ENCODE measurements at places on chromosomes 5 and 9.

DNA sequence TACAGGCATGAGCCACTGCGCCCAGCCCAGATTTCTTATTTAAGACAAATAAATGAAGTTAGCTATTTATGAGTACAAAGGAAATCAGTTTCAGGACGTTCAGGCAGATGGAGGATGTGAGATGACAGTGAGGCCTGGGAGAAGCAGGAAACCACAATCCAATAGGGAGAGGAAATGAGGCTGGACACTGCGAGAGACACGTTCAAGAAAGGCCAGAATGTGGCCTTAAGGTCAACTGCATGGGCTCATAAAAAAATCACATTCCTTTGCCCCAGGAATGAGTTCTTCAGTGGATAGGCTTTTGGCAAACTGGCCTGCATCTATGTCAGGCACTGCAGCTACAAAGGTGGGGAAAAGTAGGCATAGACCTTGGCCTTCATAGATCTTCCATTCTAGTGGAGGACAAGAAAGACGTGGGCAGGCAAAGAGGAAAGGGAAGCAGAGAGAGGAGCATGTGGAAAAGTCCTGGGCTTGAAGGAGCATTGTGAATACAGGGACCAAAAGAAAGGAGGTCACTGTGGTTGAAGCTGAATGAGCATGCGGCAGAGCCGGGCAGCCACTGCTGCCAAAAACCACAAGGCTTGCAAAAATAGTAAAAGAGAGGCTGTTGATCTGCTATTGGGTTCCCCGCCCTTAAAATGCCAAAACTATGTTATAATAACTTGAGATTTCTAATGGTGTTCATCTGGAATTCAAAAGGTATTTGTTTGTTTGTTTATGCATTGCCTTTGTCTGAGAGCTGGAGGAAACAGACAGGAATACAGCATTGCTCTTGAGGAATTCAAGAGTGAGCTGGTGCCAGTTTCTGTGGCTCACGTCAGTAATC, 133.0 kb downstream of the GNA14 start:
- no peak for DNase-seq

- no peak for DNase-seq
These were observed 317.2 kb downstream of the ZSWIM6 start for GRCh38 chr5:61649231-61649630.

- no peak for DNase-seq
These were observed 152.4 kb upstream of the ARRDC3 start for GRCh38 chr5:91535499-91535898.

DNA sequence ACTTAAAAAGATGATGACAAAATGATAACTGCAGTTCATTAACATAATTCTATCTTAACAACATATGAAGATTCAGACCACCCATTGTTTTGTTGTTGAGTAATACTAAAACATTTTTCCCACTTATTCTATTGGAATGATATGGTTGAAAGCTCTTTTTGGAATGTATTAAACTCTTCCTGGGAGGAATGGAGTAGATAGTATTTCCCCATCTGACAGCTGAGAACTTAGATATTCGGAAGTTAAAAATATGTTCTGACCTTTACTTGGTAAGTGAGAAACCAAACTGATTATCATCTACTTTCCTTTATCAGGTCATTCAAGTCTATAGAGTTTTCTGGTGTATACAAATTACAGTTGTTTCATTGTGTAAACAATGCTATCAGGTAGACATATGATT, 452.9 kb downstream of the CSNK1G3 start:
- DNase-seq: no peak

DNA sequence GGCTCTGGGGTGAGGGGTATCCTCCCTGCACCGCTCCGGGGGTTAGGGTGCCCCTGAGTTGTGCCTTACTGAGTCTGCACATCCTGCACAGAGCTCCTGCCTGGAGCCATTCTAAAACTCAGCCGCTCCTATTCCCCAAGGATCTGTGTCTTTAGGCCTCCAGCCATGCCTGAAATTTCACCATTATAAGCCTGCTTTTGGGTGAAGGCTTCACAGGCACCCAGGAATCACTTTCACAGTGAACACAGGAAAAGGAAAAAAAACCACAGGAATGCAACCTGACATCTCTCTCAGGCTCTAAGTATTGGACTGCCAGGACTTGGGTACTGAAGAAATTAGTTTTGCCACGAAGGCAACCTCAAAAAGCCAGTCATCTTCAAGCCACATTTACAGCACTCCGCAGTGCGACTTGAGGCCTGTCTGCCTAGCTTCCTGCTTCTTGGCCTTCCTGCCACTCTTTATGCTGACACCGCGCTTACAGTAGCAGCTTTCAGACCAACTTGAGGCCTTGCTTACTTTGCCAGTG, 30.9 kb downstream of the GALNT10 start:
- DNase-seq: no peak

DNA sequence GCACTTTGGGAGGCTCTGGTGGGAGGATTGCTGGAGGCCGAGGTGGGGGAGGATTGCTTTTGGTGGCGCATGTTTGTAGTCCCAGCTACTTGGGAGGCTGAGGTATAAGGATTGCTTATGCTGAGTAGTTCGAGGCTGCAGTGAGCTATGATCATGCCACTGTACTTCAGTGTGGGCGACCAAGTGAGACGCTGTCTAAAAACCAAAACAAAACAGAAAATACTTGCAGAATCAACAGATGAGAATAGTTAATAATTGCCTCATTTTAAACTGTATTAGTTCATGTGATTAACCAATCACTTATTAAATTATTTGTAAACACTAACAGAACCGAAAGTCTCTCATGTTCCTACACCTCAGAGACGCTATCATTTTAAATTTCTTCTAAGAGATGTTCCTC, 118.1 kb downstream of the CCDC171 start:
- DNase-seq: no peak

GRCh38 chr9:36928670-36929349, 105.3 kb downstream of the PAX5 start:
- no peak for DNase-seq

GRCh38 chr5:164532235-164532900, 1026.9 kb downstream of the MAT2B start:
- no peak for DNase-seq

DNA sequence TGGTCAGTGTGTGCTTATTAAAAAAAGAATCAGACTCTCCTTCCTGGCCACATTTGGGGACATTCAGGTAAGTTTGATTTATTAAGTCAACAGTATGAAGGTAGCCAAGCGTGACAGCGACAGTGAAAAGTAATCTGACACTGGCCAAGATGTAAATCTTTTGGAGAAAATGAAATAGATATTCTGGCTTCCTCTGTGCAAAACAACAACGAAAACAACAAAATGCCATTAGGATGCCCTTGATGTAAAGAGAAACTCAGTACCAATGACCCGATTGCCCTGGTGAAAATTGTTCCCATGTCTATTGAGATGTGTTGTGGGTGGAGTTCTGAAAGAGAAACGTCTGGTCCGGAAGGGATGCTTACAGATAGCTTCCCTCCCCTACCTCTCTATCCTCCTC, 267.8 kb downstream of the MAT2B start:
- DNase-seq: no peak

DNA sequence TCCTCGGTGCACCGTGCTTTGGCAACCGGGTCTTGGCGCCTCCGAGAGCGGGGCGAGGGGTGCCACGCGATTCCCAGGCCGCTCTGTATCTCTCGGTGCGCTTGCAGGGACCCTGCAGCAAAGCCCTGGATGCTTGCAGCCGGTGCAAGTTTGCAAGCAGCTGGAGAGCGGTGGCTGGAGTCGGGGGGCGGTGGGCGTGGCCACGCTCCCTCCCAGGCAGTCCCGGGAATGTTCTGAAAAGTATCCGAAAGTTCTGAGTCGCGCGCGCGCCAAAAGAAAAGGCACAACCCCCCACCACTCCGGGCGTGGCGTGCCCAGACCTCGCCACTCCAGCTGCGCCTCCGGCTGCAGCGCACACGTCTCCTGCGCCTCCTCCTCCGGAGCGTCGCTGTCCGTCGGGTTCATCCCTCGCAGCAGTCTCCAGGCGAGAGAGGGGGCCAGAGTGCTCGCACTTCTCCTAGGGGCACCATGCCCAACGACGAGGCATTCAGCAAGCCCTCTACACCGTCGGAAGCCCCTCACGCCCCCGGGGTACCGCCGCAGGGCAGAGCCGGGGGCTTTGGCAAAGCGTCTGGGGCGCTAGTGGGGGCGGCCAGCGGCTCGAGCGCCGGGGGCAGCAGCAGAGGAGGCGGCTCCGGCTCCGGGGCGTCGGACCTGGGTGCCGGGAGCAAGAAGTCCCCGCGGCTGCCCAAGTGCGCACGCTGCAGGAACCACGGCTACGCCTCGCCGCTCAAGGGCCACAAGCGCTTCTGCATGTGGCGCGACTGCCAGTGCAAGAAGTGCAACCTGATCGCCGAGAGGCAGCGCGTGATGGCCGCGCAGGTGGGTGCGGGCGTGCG, at the start of gene DMRT1:
DMRT1 (plus strand) TSS at position 327 of the 839 bp plus-strand sequence; CDS start at position 469, 142 bp downstream.
- DNase-seq: no peak

GRCh38 chr5:140106101-140106500, 7.8 kb upstream of the PURA start:
- no peak for DNase-seq

DNA sequence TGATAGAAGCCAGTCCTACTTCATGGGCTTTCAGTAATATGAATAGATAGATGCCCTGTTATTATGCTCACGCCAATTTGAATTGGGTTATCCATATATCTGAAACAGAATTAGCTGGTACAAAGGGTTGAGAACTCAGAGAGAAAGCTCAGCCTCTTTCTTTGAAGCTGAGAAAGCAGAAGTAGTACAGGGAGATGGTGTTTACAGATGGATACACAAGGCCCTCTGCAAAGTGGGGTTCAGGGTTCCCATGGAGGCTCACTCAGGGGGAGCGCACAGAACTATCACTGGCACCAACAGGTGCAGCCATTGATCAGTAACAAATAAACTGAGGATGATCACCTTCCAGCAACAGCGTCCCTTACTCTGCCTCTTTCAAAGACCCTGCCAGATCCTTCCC, 349.7 kb downstream of the ICE1 start:
- DNase-seq: no peak

- DNase-seq: no peak
These were observed 2.6 kb downstream of the NFIB start for GRCh38 chr9:14311171-14311949.
